GM12864 (cell line): ENCODE measurements at places on chromosomes 5 and 9.

DNA sequence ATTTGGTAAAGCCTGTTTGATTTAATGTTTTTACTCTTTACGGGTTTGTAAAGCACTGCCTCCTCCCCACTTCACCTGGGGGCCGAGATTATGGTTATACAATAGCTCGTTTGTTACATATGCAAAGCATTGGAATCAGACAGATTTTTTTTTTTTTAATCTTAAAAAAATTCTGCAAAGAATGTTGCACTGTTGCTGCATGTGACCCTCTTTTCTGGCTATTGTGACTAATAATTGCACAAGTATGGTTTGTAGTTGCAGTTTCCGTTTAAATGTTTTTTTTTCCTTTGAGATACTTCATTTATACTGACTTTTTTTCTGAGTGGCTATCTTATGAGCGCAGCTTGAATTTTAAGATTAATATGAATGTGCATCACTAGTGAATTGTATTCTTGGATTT lies 165.3 kb downstream of the KDM4C start:
- DNase-seq = no peak

GRCh38 chr5:80941496-80941895 lies 18.7 kb upstream of the RASGRF2 start:
- DNase-seq = no peak

GRCh38 chr5:103562453-103563157 lies at the start of gene NUDT12:
NUDT12 (minus strand) TSS chr5:103562789; CDS start chr5:103560248, 2,541 bp downstream.
- peak; percentile 8 for DNase-seq

- DNase-seq = no peak
Observed at GRCh38 chr9:10059044-10059443, 553.8 kb downstream of the PTPRD start.

DNA sequence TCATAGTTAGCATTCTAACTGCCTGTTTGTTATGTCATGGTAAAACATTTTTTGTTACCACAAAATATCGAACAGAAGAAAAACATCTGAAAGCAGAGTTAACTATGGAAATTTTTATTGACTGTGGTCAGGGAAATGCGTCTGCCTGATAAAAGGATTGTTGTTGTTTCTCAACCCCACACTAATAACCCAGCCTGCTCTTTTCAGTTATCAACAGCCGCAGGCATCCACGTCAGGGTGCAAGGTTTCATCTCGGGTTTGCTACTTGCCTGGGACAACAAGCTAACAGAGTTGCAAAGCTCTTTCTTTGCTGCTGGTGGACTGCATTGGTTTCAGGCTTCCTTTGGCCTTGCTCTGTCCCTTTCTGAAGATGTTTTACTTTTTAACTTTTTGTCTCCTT lies 969.2 kb downstream of the CDH18 start:
- no peak for DNase-seq

GRCh38 chr5:33969572-33970452 lies 14.7 kb downstream of the SLC45A2 start:
- DNase-seq = no peak

DNA sequence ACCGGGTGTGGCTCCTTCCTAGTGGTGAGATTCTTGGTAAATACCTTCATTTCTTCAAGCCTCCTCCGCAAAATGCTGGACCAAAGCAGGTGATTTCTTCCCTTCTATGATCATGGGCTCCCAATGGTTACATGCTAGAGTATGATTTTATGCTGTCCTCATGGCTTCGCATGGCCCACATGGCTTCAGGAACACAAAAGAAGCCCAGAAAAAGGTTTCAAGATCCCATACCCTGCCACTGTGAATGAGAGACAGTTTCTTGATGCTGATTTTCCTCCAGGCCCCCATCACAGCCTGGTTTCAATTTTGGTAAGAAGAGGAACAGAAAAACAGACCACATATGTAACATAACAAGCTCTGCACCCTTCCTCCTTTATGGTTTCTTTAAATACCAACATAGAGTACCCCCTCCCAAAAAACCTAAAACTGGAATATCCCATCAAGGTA lies 2.4 kb upstream of the RXFP3 start:
- DNase-seq = peak; percentile 86

DNA sequence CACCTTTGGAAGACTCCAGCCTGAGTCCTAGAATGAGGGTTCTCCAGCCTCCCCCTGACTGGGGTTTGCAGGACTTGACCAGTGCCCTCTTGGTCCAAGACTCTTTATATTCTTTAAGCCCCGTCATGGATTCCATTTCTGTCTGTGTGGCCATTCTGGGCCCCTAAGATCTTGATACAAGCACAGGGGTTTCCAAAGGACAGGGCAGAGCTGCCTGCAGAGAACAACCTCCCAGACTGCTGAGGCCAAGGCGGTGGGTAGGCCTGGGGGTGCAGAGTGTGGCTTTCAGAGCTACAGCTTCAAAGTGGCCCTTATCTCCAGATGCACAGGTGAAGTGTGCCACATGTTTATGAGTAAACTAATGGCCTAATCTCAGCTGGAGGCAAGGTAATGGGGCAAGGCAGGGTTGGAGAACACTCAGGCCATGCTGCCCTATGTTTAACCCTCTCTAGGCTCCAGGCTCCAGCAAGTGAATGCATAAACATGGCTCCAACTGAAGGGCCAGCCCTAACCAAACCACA lies 32.1 kb downstream of the FOXI1 start:
- no peak for DNase-seq
